ENCODE measurements at places on chromosomes 2 and 18.

GRCh38 chr2:235779444-235779896 lies 285.6 kb downstream of the AGAP1 start:
- DNase-seq: peak; percentile 20

DNA sequence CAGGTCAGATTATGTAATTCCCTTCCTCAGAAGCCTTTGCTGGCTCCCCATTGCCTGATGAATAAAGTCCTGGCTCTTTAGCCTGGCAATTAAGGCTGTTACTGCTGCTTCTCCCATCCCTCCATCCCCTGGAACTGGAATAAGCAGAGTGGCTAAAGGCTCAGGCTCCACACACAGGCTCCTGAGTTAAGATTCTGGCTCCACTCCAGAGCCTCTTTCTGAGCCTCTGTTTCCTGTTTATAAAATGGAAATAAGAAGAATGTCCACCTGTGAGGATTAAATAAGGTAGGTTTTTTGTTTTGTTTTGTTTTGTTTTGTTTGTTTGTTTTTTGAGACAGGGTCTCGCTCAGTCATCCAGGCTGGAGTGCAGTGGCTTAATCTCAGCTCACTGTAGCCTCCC lies 50.0 kb downstream of the ZFP36L2 start:
- no peak for DNase-seq

DNA sequence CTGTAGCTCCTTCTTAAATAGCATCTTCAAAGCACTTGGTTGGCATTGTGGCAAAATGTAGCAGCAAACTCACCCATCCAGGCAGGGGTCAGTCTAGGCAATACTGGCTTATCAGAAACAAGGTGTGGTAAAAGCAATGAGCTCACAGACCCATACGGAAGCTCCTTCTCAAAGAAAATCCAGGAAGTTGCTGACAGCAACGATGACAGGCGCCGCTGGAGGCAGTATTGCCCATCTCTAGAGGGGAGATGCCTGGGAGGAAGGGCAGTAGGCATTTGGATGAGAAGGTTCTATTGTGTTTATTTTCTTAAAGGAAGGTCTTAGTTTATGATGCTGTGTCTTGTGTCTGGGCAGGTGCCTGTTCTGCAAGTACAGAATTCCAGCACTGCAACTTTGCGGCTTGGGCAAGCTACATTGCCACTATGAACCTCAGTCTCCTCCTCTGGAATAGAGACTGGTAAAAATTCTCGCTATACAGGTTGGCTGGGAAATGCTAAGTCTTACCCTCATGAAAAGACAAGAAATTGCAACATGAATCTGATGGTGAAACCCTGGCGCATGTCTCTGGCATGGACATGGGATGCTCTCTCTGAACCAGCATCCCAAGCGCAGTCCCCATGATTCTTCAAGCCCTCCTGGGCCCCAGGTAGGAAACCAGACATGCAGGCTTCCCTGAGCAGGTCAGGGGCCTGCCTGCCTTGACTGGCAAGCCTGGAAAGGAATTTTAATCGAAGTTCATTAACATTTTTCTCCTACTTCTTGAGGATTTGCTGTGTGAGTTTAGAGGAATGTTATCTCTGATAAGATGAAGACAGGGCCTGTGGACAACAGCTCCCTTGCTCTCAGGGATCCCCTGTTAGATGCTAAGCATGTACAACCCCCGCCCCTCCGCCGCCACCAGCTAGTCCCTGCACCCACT lies 156.0 kb downstream of the TFCP2L1 start:
- no peak for DNase-seq

DNA sequence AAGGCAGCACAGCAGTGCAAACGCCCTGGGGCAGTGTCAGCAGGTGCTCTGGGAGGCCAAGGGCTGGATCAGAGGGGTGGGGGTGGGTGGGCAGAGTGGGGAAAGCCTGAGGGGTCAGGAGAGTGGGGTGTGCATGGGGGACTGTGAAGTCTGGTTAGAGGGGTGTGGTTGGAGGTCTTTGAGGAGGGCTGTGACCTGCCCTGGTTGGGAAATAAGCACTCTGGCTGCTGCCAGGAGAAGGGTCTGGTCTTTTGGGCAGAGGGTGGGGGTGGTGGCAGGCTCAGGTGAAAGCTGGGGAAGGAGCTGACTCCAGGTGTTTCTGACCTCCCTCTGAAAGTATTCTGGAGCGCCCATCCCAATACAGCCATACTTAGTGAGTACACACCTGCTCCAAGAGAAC lies 4.2 kb downstream of the ALPI start:
- no peak for DNase-seq

DNA sequence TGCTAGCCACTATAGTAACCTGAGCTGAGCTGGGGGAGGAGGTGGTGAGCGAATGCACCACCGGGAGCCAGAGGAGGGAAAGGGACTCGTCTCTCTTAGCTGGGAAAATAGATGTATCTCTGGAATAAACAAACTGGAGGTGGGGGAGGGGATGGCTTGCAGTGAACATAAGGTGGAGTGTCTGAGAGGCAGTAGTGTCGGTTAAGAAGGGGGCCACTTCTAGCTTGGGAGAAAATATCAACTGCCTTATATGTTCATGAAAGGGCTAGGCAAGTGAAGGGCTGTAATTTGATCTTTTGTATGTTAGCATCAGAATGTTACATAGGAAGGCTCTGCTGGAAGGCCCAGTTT lies 2.2 kb downstream of the SETBP1 start:
- no peak for DNase-seq

- DNase-seq: no peak
These were observed 68.7 kb downstream of the CDH2 start for GRCh38 chr18:28108254-28108653.

- DNase-seq: no peak
These were observed 18.7 kb downstream of the PRKAG3 start for GRCh38 chr2:218812861-218813260.

- DNase-seq: no peak
These were observed 33.3 kb downstream of the FAM178B start for GRCh38 chr2:96952976-96953610.

GRCh38 chr2:163657281-163657656 lies 78.5 kb downstream of the FIGN start:
- no peak for DNase-seq

DNA sequence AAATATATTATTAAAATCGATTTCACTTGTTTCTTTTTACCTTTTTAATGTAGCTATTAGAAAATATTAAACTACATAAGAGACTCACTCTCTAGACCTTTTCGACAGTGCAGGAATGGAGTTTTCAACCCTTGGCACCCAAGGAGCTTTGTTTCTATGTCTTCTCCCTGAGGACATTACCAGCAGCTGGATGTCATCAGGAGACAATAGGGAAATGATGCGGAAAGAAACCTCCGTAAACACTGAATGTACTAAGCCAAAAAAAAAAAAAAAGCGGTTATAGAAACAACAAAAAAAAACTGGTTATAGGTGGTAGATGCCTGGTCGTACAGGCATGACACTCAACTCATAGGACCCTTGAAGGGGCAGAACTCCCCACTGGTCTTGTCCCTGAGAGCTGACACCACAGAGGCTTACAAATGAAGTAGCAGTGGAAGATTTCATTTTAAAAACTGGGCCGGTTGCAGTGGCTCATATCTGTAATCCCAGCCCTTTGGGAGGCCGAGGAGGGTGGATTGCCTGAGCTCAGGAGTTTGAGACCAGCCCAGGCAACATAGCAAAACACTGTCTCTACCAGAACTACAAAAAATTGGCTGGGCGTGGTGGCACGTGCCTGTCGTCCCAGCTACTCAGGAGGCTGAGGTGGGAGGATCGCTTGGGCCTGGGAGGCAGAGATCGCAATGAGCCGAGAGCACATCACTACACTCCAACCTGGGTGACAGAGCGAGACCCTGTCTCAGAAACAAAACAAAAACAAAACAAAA lies 23.8 kb downstream of the THAP4 start:
- DNase-seq: no peak

DNA sequence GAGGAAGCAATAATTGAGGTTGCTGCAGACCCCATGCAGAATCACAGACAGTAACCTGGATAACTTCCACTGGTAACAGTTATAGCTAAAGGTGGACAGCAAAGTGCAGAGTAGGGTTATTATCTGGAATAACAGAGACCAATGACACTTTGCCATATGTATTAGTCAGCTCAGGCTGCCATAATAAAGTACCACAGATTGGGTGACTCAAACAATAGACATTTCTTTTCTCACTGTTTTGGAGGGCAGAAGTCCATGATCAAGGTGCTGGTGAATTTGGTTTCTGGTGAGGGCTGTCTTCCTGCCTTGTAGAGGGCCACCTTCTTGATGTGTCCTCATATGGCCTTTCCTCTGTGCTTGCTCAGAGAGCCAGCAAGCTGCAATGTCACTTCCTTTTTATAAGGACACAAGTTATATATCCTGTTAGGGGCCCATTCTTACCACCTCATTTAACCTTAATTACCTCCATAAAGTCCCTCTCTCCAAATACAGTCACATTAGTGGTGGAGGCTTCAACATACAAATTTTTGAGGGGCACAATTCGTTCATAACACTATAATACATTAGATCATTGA lies 191.0 kb upstream of the LRP1B start:
- DNase-seq: no peak

- no peak for DNase-seq
These were observed 157.9 kb downstream of the LNPK start for GRCh38 chr2:175844169-175844568.

- DNase-seq: no peak
These were observed 643 bp upstream of the DTNB start for GRCh38 chr2:25674077-25674362.

DNA sequence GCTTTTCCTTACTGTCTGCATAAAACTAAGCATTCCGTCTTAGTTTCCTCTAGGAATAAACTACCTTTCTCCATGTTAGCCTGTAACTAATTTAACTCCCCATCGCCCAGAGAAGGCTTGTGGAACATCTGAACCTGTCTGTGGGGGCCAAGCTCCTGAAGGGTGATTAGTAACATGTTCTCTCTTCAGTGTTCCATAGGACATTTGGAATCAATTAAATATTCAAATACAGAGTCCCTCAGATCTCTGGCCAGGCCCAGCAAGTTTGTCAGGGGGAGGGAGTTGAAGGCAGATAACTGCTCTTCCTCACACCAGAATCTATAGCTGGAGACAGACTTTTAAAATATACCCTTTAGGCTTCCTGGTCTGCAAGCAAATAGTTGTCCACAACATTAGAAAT lies 8.8 kb downstream of the RDH14 start:
- DNase-seq: no peak

DNA sequence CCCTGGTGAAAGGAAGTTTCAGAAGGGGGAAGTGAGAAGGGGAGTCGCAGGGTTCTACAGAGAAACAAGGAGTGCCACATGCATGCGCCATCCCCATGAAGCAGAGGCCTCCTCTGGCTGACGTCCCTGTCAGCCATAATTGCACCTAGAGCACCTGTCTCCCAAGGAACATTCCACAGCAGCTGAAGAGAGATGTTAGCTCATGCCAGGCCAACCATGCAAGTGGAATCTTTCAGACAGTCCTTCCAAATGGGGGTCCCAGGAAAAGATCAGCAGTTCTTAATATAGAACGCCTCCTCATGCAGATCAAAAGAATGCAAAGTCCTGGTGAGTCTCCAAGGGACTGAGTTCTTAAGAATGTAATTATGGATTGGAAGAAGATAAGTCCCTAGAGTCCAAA lies 29.6 kb downstream of the MRO start:
- no peak for DNase-seq

- no peak for DNase-seq
These were observed 196.9 kb downstream of the TNS1 start for GRCh38 chr2:217805668-217806481.

GRCh38 chr2:39416140-39416539 lies 20.9 kb downstream of the MAP4K3 start:
- peak; percentile 47 for DNase-seq

DNA sequence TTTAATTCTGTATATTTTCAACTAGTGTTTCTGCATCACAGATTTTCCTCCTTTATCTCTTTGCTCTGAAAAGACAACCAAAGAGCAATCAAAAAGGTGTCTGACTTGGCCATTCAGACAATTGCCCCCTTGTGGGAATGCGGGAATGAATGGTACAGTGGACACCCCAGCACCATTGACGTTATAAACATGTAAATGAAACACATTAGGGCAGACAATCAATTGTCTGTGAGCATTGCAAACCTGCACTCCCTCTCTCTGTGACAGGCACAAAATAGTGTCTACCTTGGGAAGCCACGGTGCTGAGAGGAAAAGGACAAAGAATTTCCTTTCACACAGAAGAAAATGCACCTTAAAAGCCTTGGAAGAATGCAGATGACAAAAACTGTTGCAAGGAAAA lies 8.0 kb downstream of the ZEB2 start:
- no peak for DNase-seq

DNA sequence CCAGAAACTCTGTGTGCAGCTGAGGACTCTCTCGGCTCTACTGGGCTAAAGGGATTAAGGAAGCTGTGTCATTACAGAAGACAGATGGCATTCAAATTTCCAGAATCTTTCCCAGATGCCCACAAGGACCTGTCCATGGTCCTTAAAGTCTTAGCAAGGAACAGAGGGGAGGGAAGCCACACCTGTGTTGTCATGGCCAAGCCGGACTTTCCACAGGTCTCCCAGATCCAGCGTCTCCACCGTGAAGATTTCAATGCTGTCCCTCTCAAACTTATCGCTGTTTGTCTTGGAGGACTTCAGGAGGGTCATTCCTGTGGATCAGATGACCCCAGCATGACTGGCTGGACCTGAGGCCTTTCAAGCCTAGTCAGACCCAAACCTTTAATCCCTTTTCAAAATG lies 114.5 kb downstream of the LOXHD1 start:
- no peak for DNase-seq

GRCh38 chr2:39468579-39469451 lies 31.7 kb upstream of the MAP4K3 start:
- DNase-seq: no peak

DNA sequence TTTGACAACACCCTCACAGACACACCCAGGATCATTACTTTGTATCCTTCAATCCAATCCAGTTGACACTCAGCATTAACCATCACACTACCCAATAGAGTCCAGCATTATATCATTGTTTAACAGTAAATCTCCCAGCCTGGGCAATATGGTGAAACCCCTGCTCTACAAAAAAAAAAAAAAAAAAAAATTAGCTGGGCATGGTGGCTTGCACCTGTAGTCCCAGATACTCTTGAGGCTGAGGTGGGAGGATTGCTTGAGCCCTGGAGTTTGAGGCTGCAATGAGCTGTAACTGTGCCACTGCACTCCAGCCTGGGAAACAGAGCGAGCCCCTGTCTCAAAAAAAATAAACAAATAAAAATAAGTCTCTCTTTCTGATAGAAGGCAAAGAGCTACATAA lies 304.0 kb downstream of the STK39 start:
- no peak for DNase-seq

- no peak for DNase-seq
These were observed 67.3 kb downstream of the NDUFA10 start for GRCh38 chr2:239957681-239958472.

DNA sequence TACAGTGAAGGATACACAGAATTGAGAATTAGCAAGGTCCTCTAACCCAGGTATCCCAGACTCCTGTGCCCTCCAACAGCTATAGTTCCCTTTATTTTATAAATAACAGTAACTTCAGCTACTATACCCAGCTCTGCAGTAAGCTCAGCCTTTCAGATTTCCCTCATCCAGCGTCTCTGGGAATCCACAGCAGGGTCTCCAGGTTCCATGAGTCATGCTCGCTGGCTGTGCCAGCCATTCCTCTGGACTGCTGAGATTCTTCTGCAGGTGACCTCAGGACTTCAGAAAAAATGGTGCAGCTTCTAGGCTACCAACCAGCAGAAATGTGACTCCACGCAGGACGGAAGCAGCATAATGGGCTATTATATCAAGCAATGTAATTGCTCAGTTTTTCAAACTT lies 419.3 kb downstream of the ZNF516 start:
- no peak for DNase-seq

- DNase-seq: peak; percentile 32
These were observed 14.1 kb upstream of the ZDBF2 start for GRCh38 chr2:206260188-206261012.
